ENCODE measurements at places on chromosomes 1 and 21.

- DNase-seq, result no peak
Observed at GRCh38 chr1:115437196-115437595, 99.1 kb upstream of the NGF start.

DNA sequence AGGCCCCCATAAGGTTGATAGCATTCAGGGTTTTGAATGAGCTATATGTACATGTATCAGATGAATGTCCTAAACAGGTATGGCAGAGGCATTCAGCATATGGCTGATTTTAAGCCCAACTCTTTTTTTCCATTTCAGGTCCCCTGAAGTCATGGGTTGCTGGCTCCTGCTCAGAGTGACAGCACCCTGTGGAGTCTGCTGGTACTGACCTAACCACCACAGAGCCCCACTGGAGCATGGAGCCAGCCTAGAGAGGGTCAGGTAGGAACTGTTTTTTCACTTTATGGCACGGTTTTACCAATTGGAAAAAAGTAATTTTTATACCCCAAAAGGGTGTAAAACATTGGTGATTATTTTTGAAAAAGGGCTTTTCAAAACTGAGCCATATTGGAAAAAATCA, 82.5 kb upstream of the MPC2 start:
- no peak for DNase-seq

DNA sequence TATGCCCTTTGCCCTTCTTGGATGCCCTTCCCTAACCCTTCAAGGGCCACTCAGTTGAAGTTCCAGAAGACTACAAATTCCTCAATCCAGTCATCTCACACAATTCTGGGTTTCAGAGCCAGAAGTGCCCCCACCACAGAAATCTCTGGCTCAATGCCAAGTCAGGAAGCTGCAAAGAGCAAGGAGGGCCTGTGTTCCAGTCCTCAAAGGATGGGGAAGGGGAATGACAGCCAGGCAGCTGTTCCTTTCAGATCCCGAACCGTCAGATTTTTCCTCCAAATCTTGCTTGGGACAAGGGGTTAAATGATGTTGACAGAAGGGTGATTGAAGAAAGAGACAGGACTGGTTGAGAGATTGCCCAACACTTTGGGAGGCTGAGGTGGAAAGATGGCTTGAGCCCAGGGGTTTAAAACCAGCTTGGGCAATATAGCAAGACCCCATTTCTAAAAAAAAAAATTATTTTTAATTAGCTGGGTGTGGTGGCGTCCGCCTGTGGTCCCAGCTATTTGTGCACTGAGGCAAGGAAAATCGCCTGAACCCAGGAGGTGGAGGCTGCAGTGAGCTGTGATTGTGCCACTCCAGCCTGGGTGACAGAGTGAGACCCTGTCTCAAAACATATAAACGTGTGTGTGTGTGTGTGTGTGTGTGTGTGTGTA, 716 bp upstream of the HPDL start:
- no peak for DNase-seq

GRCh38 chr1:223815020-223815853, 30.5 kb downstream of the TP53BP2 start:
- DNase-seq, result no peak

DNA sequence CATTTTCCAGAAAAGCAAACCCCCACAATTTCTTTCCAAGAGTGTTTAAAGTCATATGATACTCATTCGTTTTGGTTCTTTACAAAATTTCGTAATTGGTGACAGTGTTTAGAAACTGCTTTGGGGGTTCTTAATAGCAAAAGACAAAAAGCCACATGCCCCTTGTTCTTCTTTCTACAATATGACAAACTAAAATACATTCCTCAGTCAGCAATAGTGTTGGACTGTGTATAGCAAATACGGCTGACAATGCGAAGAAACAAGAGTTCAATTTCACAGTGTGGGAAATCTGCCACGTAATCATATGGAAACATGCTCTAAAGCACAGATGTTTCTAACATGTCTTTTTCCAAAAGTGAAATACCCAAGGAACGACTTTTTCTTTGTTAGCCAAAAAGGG, 7.6 kb upstream of the IFNAR1 start:
- no peak for DNase-seq

DNA sequence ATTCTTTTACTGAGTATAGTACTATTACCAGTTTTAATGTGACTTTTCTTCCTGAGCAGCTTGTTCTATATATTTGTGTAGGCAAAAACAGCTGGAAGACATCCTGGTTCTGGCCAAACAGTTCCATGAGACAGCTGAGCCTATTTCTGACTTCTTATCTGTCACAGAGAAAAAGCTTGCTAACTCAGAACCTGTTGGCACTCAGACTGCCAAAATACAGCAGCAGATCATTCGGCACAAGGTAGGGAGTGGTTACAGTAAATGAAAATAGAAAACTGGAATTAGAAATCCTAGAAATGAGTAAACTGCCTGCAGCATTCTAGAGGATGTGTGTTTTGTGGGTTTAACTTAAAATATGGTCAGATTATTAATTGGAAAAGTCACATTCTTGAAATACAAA, 64.1 kb upstream of the BMP8A start:
- no peak for DNase-seq

- DNase-seq, result no peak
Observed at GRCh38 chr1:67708606-67709005, 23.6 kb downstream of the GADD45A start.

GRCh38 chr21:39265603-39266002, 47.8 kb downstream of the BRWD1 start:
- no peak for DNase-seq

DNA sequence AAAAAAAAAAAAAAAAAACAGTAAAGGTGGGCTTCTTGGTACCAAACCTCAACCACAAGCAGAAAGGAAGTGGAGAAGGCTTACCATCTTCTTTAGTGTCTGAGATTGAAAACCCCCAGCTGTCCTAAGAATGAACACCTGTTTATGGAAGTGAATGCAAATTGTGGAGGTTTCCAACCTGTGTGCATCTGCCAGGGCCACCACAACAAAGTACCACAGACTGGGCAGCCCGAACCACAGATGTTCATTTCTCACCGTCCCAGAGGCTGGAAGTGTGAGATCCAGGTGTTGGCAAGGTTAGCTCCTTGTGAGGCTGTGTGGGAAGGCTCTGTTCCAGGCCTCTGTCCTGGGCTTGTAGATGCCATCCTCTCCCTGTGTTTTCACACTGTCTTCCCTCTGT, 348.7 kb downstream of the SETD4 start:
- no peak for DNase-seq

DNA sequence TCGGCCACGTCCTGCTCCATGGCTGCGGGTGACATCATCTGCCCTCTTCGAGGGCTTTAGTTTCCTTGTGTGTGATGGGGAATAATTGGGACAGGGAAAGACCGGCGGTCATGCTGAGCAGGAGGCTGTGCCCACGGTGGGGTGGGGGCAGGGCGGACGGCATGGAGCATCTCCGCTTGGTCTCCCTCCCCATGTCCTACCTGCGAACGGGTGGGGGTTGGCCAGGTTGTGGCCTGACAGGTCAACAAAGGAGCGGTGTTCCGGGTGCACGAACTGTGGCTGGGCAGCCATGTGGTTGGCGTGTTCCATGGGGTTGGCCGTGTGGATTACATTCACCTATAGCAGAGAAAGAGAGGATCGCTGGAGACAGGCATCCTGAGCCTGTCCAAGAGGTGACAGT, 80.0 kb downstream of the PIK3CD start:
- DNase-seq, result no peak

DNA sequence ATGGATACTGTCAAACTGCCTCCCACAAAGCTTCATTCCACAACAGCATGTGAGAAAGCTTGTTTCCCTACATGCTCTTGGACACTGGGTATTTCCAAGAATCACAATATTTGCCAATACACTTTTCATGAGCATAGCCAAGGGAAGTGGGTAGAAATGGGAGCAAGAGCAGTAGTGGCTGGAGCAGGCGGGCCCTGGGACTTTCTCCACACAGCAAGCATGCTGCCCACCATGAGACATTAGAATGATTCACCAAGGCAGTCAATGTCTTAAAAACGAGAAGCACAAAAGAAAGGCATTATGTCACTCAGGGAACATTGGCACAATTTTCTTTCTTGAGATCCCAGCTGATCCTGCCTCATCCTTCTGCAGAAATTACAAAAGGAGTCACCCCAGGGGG, 371.6 kb upstream of the RUNX1 start:
- DNase-seq, result no peak

DNA sequence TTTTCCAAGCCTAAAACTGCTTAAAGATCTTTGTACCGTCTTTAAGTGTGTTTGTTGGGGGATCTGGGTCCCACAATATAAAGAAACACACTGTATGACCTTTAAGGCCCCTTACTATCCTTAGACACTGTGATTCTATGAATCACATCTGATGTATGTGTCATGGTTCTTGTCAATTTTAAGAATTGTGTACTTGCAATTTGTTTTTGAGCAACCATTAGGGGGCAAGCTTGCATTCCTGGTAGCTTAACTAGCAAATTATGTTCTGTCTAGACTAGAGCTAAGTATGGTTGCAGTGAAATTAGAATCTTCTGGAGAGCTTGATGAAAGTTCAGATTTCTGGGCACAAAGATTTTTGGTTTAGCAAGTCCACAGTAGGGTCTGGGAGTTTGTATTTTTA, 219.5 kb downstream of the TPR start:
- DNase-seq, result no peak

DNA sequence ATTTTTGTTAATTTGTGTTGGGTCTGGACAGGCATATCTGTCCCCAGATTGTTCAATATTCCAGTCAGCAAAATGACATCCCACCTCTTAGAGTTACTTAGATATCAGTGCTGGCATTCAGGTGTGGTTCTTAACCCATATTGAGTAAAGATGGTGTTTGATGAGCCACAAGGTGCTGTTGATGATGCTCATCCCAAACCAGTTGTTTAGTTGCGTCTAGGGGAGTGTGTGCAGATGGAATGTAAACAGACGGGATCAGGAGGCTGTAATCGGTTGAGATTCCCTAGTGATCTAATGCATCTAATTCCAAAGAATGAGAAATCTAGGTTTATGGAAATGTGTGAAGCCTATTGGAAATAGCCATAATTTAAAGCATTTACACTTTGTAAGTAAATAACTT, 1.1 kb downstream of the HOOK1 start:
- no peak for DNase-seq

DNA sequence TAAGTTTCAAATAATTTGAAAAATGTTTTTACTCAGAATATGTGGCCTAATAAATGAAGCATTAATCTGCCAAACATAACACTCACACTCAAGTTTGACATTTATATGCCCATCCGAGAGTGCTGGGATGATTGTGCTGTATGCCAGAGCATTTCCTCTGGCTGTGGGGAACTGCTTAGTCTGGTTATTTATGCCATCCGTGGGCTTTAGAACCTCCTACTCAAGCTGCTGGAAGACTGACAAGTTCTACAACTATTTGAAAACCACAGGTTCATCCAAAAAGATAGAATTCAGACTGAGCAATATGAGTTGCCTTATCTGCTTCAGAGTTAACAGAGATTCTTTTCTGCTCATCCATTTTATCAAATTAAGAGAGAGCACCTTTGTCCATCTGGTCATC, 25.9 kb downstream of the PCNX2 start:
- DNase-seq, result no peak

DNA sequence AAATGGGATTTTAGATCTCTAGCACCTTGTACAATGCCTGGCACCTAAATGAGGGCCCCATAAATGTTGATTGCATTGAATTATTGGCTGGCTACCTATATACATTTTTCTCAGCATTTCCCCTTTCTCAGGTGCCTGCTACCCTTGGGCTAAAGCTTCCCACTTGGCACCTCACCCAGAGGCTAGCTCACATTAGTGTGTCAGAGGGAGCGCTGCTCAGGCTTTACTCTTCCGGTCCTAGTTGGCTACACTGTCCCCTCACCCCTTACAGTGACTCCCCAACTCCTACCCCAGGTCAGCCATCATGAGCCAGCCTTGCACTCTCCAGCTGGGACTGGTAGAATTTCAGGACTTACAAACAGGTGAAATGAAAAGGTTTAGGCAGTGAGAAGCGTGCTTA, 9.5 kb downstream of the TRAF5 start:
- no peak for DNase-seq

GRCh38 chr1:12539705-12540579, 78.1 kb downstream of the DHRS3 start:
- DNase-seq, result no peak

- DNase-seq, result no peak
Observed at GRCh38 chr1:93814795-93815340, 64.1 kb downstream of the DNTTIP2 start.

- no peak for DNase-seq
Observed at GRCh38 chr1:204756811-204757210, 71.3 kb upstream of the LRRN2 start.

GRCh38 chr1:13435458-13435857, 25.2 kb downstream of the PRAMEF20 start:
- DNase-seq, result no peak

DNA sequence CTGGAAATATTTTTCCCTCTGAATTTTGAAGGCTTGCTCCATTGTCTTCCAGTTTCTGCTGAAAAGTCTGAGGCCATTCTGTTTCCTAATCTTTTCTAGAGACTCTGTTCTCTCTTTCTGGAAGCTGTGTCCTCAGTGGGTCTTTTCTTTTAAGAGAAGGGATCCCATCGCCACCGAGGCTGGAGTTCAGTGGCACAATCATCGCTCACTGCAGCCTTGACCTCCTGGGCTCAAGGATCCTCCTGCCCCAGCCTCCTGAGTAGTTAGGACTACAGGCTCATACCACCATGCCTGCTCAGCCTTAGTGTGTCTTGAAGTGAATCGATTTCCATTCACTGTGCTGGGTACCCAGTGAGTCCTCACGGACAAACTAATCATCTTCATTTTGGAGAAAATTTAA, 9.6 kb upstream of the LRP8 start:
- no peak for DNase-seq

DNA sequence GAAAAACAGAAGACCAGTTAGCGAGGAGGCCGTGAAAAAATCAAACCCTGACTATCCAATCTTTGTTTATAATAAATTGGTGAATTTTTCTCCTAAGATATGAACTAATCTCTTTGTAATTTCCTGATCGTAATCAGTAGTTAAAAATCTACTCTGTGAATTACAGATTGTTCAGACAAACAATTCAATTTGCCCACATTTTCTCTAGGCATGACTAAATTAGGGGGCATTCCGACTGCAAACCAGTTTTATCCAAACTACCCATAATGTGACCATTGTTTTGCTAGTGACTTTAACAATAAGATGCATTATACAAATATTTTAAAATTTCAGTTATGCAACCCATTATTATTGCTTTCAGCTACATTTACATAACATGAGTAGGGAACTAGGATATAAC, 546.9 kb upstream of the ADAMTS5 start:
- no peak for DNase-seq

DNA sequence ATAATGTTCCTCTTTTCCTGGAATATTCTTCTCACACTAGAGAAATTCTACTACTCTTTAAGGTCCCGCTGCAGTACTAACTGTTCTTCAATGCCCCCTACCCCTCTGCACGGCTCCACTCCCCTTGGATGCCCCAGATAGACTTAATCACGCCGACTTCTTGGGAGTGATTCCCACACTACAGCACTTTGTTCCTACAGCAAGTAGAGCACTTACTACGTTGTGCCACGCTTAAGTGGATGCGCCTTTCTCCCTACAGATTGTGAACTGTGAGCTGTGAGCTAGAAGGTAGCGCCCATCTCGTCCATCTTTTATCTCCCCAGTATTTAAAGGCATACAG, 2.2 kb downstream of the ZNF436 start:
- no peak for DNase-seq

- DNase-seq, result no peak
Observed at GRCh38 chr1:152942161-152942560, 4.8 kb upstream of the SPRR5 start.

GRCh38 chr1:5818755-5819154, 173.5 kb downstream of the NPHP4 start:
- no peak for DNase-seq

- DNase-seq, result no peak
Observed at GRCh38 chr1:115365738-115366137, 27.7 kb upstream of the NGF start.

- DNase-seq, result no peak
Observed at GRCh38 chr1:2881556-2881955, 80.1 kb upstream of the TTC34 start.
